NCI-H1436 treated with DMSO at 0.1 percent for 48 hours (cell line): ENCODE measurements at places on chromosomes 13 and 19.

DNA sequence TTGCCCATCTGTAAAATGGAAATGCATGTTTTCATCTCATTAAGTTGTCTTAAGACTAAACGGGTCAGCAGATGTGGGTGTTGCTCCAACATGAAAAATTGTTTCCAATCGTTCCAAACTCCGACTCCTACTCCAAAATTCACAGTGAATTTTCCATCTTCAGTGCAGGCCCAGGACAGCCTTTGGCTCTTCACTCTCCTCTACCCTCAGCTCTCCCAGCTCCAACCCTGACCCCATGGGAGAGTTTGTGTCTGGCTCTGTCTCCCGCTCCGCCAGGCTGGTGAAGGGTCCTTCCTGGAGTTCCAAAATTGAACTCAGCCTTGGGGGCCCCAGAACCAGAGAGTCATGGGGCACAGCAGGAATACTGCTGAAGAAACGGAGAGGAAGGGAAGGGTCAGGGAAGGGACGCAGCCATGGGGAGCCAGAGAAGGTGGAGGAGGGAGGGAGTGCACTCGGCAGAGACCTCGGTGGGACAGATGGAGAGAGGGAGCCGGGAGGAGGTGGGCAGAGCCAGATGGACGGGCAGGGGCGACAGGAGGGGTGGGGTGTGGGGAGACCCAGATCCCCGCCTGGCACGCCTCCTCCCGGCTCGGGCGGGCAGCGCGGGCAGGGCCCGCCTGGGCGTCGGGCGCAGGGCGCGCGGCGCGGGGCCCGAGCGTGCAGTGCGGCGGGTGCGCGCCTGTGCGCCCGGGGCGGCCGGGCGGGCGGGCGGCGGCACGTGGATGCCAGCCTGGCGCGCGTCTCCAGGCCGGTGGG, 45.6 kb downstream of the CELF5 start:
- DNase-seq, result no peak

DNA sequence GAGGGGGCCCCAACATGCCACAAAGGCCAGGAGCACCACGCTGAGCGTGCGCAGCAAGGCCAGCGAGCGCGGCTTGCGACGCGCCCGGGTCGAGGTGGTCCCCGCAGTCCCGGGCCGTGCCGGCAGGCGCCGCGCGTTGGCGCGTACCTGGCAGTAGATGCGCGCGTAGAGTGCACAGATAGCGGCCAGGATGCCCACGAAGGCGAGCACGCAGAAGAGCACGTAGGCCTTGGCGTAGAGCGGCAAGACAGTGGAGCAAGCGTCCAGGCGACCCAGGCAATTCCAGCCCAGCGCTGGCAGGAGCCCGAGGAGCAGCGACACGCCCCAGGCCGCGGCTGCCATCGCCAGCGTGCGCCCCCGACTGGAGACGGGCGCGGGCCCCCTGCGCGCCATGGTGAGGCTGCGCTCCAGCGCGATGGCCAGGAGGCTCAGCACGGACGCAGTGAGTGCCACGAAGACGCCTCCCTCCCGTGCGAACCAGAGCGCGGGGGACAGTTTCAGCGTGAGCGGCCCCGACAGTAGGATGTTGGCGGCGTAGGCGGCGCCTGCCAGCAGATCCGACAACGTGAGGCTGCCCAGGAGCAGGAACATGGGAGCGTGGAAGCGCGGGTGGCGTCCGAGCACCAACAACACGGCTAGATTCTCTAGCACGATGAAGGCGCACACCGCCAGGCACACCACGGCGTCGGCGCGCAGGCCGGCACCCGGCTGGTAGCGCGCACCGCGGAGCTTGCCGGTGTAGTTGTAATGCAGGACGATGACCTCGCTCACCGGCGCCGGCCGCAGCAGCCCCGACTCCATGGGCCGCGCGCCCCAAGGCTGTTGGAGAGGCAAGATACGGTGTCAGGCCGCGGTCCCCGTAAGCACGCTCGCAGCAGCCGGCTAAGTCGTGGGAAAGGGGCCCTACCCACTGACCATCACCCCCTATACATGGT, 2.8 kb downstream of the S1PR5 start:
- no peak for DNase-seq

DNA sequence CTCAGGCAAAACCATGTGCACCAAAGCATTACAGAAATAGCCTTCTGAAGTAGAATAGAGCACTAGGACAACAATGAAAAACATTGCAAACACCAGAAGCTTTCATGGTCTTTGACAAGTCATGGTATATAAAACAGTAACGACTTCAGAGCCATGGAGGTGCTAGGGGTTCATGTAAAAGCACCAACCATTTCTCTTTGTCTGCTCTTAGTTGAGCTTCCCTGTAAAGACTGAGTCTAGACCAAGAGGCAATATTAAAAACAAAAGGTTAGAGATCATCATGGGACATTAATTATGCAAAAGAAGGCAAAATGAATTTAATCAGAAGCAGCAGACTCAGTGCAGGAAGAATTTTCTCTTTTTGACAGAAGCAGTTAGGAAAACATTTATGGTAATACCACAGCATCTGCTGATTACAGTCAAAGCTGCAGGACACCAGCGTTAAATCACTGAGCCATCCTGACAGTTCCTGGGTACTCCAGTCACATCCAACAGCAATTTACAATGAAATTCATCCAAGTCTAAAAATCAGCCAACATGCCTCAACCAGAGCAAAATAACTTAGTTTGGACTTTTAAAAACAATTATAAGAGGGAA, 476.8 kb downstream of the DIAPH3 start:
- DNase-seq, result no peak

- DNase-seq, result no peak
Observed at GRCh38 chr13:90928109-90928508, 419.4 kb upstream of the MIR17HG start.

DNA sequence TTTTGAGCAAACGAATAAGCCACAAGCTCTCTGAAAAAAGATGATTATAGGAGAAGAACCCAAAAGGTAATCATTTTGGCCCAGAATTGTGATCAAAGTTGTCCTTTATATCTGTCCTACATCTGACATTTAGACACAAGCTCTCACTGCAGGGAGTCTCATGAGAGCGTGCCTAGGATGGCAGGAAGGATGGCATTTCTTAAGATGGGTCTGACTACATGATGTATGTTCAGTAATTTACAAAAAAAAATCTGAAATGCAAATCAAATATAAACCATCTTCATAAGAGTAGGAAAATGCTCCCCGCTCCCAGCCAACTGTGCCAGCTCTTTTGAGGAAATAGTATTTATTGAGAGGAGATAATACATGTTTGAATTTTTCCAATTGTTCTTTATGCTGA, 81.0 kb upstream of the MBNL2 start:
- no peak for DNase-seq

- DNase-seq, result no peak
Observed at GRCh38 chr13:106561551-106562170, 6.3 kb downstream of the ARGLU1 start.

DNA sequence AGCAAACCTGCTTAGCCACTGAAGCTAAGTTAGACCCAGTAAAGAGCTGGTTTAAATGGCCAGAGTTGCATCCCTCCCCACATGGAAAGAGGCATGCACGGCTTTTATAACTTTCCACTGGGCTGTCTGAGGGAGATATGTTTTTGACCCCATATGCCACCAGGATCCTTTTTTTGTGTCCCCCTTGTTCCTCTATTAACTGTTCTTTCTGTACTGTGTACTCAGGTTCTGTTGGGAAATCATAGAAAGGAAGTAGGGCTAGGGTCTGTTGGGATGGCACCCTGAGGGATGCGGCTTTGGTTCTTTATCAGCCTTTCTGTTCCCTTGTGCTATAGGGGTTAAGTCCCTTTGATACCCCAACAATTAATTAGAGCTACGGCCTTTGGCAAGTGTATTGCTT, 12.2 kb upstream of the TM9SF2 start:
- DNase-seq, result no peak

DNA sequence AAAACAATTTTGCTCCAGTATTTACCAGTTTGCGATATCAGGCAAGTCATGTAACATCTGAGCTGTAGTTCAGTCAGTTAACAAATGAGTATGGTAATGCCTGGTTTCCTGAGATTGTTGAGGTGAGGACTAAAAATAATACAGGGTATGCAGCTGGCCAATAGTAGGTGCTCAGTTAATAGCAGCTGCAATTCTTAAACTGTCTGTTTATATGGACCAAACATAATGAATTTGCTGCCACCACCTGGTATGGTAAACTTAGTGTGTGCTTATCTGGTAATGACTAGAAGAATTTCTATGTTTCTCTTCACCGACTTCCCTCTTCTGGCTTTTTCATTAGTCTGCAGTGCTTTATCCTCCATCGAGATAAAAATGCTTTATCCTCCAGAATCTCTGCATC, 9.1 kb downstream of the ZMYM2 start:
- no peak for DNase-seq

DNA sequence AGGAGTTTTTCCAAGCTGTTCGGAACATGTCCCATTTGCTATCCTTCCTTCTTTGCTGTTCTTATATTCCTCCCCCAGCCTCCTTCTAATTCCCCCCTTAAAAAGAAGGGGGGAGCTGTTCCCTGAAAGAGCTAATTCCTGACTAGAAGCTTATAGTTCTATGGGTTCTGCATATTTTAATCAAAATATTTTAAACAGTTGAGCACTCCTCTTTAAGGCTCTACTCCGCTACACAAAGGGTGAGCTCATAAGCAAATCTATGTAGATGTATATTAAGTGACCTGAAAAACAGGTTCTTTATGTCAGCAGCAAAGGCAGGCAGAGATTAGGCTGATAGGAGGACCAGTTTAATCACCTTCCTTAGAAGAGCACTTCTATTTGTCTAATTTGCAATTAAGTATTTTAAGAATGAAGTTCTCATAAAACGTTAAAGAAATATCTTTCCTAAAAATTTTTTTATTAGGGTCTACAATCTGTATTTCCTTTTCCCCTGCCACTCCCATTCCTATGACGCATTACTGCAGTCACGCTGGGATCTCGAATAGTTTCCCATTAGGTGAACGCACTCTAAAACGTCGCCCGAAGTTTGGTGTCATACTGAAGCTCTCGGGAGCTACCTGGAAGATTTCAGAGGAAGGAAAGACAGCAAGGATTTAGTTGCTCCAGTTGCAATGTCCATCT, 5.2 kb downstream of the EFNB2 start:
- DNase-seq, result no peak

- no peak for DNase-seq
Observed at GRCh38 chr13:80945328-80945727, 604.4 kb upstream of the SPRY2 start.

GRCh38 chr13:110680852-110681251, 25.1 kb downstream of the CARS2 start:
- no peak for DNase-seq

DNA sequence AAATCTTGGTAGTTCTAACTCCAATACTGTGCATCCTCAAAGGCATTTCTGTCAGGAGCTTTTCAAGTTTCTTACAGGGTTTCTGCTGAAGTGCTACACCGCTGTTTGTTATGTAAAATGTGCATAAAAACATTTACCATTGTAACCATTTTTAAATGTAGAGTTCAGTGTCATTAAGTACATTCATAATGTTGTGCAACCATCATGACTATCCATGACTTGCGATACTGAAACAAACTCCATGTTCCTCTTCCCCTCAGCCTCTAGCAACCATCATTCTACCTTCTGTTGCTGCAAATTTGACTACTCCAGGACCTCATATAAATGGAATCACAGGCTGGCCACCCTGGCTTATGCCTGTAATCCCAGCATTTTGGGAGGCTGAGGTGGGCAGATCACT, 14.4 kb upstream of the SLC25A42 start:
- no peak for DNase-seq

GRCh38 chr19:31513841-31514240, 164.6 kb upstream of the TSHZ3 start:
- DNase-seq, result no peak

DNA sequence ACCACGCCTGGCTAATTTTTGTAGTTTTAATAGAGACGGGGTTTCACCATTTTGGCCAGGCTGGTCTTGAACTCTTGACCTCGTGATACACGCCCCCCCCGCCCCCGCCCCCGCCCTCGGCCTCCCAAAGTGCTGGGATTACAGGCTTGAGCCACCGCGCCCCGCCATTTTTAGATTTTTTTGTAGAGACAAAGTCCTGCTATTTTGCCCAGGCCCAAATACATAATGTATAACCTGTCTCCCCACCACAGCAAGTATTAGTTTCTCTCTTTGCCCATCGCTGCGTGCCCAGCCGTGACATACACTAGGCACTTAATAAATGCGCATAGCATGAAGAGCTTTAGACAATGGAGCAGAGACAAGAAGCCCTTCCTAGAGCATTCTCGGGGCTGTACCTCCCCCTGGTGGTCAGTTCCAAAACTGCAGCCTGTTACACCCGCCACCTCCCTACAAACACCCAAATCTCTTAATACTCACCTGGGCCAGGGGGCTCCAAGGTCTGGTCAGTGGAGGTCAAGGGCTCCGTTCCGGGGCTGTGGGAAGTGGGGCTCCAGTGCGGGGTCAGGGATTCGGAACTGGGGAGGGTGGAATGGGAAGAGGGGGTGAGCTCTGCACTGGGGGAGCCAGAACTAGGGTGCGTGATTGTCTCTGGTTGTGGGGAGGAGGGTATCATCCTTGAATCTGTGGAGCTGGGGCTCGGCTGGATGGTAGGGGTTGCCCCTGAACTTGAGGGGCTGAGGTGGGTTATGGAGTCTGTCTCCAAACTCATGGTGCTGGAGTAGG, 22.5 kb downstream of the IQCN start:
- DNase-seq, result peak; percentile 30

GRCh38 chr19:23475477-23475876, 80.2 kb upstream of the ZNF91 start:
- DNase-seq, result no peak

DNA sequence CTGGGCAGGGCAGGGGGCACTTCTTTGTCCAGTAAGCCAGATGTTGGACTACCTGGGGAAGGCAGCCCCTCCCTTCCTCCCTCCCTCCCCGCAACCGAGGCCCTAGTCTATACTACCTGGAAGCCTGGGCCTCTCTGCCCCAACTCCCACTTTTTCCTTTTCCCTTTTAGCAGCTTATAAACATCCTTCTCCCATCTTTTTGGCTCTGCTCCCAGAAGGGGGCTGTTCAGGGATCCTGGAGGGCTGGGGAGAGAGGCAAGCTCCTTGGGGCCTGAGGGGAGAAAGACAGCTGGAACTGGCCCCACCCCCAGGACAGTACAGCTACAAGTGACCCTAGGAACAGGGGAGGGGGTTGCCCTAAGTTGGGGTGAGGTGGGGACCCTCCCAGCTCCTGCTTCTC, 44.9 kb downstream of the LYL1 start:
- no peak for DNase-seq

- DNase-seq, result no peak
Observed at GRCh38 chr13:109494925-109495369, 291.4 kb downstream of the IRS2 start.

- DNase-seq, result no peak
Observed at GRCh38 chr13:52868190-52868589, 19.8 kb upstream of the PCDH8 start.

GRCh38 chr13:42981317-42981716, 10.7 kb downstream of the EPSTI1 start:
- DNase-seq, result no peak

DNA sequence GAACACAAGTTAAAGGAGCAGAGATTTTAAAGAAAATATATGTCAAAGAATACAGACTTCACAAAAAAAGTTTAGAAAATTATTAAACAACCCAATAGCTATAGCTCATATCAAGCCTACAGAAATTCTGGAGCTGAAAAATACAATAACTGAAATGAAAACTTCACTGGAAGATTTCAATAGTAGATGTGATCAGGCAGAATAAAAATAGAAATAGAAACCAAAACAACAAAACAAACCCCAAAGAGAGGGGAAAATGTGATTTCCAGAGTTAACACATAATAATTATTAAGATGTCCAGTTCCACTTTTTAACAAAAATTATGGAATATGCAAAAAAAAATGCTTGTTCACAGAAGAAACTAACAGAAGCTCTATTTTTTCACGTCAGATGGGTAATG, 23.6 kb downstream of the LRRC63 start:
- DNase-seq, result no peak

GRCh38 chr19:4575267-4576015, 16.0 kb upstream of the SEMA6B start:
- DNase-seq, result no peak

- no peak for DNase-seq
Observed at GRCh38 chr19:33906578-33907335, 110.1 kb downstream of the KCTD15 start.
